NCI-H510A treated with DMSO at 0.1 percent for 48 hours (cell line): ENCODE measurements at places on chromosomes 16 and 17.

- no peak for DNase-seq
Observed at GRCh38 chr16:82004601-82005000, 6.7 kb downstream of the SDR42E1 start.

GRCh38 chr17:73343168-73343634 lies 31.4 kb upstream of the CDC42EP4 start:
- no peak for DNase-seq

GRCh38 chr17:2170023-2170422 lies 115.1 kb downstream of the HIC1 start:
- DNase-seq = no peak

GRCh38 chr17:60230358-60230757 lies 80.6 kb downstream of the CA4 start:
- DNase-seq = no peak

- no peak for DNase-seq
Observed at GRCh38 chr17:40500709-40501108, 714 bp downstream of the TNS4 start.

GRCh38 chr16:64738321-64738960 lies 383.4 kb downstream of the CDH11 start:
- no peak for DNase-seq

- no peak for DNase-seq
Observed at GRCh38 chr17:3962217-3962964, 1.8 kb downstream of the ATP2A3 start.

- DNase-seq = no peak
Observed at GRCh38 chr17:75650874-75651273, 16.1 kb downstream of the RECQL5 start.

DNA sequence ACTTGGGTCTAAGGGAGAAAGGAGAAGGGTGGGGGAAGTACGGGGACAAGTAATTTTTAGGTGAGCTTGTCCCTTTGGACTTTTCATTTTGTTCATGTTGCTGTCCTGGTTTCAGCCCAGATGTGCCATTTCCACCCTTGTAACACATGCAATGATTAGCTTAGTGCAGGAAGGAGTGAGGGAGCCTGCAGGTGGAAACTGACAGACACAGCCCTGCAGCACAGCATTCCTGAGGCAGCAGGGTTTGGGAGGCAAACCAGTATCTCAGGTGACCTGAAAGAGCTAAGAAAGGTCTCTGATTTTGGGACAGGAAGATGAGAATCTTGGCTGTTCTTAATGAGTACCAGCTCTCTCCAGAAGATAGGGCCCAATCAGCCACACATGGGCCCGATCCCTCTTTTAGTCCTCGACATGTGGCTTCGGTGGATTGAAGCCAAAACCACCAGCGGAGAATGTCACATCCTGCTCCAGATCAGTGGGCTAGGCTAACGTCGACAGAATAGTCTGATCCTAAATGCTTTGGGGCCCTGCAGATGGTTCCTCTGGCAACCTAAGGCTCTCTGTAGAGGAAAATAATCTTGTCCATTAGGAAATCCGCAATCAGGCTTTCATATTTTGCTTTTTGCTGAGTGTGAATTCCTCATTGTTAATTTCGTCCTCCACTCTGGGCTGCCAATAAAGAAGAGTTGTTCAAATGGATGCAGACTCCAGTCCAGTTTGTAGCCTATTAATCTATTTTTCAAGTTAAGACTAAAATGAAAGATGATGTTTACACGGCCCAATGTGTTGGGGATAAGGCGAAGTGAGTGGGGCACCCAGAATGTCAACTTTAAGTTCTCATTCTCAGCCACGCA lies 3.8 kb upstream of the RNF157 start:
- DNase-seq = no peak

GRCh38 chr17:56395787-56396186 lies 197.7 kb upstream of the NOG start:
- DNase-seq = no peak

- no peak for DNase-seq
Observed at GRCh38 chr16:79054211-79054984, 546.1 kb downstream of the MAF start.

- DNase-seq = no peak
Observed at GRCh38 chr17:80346498-80347275, 68.3 kb upstream of the ENDOV start.

- DNase-seq = no peak
Observed at GRCh38 chr17:40290629-40291280, 3.1 kb downstream of the CDC6 start.

DNA sequence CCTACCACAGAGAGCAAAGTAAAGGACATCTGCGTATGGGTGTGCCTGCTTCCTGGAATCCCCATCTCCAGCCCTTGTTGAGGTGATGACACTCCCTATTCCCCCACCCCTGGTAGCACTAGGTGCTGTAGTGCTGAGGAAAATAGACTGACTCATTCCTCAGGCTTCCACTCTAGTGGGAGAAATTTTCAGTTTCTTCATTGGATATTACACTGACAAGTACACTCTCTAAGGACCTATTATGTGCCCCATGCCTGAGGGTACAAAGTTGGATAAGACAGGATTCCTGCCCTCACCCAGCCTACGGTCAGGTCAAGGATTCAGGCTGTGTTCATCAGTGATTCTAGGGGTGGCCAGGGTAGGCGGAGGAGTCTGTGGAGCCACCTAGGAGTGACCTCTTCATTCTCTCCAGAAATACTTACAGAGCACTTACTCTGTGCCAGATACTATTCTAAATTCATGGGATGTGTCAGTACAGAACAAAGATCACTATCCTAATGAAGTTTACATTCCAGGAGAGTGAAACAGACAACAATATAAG lies 4.5 kb upstream of the ZC3H7A start:
- no peak for DNase-seq

DNA sequence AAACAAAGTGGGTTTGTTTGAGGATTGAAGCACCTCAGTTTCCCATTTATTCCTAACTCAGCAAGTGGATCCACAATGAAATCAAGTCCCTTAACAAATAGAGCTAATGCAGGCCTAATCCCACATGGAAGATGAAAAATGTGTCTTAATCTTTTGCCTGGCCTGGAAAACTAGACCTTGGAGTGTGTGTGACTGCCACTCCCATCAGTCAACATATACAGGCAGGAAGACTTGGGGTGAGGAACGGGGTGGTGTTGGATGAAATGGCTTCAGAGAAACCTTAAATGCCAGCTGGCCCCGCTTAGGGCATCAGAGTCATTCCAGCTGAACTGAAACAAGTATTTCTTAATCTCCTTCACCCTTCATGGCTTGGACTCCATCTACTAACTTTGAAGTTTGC lies 269.5 kb downstream of the MAF start:
- no peak for DNase-seq

- no peak for DNase-seq
Observed at GRCh38 chr17:31476525-31477416, 85.3 kb downstream of the RAB11FIP4 start.

- DNase-seq = no peak
Observed at GRCh38 chr16:75092777-75093176, 23.8 kb downstream of the LDHD start.

DNA sequence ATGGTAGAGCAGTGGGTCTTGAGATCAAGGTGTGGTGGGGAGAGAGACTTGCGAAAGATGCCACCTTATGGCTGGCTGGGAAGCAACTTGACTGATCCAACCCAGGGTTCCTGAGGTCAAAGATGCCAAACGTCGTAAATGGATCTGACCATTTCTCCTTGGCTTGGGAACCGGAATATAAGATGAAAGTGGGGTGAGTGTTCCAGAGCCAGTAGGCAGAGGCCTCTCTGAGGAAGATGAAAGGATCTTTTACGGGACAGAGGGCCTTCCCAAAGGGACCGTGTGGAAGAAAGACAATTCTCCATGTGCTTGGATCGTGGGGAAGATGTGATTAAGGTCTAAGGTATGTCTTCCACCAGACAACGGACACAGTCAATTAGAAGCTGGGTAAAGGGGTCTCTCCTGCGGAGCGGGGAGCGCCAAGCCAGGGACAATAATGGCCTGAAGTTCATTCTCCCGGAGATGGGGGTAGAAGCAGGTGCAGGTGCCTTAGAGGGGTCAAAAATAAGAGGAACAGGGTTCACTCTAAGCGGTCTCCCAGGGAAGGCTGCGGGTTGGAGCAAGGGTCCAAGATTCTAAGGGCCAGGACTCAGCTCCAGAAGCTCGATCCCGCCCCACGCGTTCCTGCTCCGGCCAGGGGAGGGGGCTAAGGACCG lies 800 bp downstream of the FXR2 start:
- DNase-seq = peak; percentile 35

DNA sequence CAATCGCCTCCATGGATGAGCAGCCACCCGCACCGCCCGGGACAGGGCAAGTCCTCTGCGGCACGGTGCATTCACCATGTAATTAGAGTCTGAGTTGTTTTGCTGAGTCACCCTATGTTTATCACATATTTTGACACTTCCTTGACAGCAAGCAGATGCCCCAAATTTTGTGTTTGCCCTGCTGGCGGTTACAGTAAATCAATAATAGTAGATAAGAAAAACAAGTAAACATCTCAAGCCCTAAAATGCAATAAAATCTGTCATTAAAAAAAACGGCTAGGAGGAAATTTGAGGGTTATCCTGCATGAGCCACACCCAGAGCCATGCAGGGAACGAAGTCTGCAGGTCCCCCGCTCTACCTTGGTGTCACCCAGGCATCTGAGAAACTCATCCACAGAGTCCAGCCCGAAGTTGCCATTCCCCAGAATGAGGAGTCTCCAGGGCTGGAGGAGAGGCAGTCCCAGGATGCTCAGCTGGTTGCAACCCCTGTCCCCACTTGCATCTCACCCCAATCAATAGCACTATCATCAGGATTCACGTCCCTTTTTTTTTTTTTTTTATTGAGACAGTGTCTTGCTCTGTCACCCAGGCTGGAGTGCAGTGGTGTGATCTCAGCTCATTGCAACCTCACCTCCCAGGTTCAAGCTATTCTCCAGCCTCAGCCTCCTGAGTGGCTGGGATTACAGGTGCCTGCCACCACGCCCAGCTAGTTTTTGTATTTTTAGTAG lies 16.5 kb upstream of the ST6GALNAC1 start:
- DNase-seq = no peak

DNA sequence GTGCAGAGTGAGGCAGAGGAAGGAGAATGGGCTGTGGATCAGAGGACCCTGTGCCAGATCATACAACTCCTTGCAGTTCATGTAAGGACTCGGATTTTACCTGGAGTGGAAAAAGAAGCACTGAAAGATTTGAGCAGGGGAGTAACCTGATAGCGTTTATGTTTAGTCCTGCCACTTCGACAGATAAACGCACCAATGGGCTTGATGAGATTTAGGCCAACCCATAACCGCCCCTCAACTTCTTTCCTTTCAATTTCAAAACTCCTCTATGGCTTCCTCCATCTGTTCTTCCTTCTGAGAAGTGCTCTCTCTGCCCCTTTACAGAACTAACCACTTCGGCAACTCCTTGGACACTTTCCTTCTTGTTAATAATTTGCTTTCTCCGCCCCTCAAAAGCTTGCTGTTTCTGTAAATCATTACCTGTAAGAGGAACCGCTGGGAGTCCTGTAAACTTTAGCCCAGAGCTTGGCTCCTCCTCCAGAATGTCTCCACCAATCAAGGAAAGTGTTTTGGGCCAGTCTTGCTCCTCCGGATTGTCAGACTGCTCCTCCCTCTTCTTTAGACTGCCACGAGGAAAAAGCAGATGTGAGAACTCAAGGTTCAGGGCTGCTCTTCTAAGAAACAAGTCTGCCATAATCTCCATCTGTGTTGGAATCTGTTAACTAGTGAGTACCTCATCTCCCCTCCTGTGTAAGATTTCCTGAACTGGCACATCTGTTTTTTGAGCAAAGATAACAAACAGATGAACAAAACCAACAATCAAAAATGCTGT lies at the start of gene ACSM3:
Gene ACSM3 (plus strand): TSS at position 554 of the 772 bp plus-strand sequence. CDS start 6,021 bp downstream, outside the sequence.
- no peak for DNase-seq

DNA sequence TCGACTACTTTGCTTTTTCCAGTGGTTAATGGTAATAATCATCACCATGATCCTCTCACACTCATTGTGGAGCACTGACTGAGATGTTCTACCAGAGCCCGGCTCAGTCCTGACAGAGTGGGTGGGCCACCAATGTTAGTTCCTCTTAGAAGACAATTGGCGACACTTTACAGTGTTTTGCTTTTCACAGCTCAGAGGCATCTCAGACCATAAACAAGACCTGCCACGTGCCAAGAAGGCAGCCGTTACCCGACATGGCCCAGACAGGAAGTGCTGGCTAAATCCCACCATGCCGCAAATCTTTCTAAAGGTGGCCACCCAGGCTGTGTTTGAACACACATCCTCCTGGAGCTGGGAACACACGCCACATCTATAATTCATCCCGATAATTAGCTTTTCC lies 103.7 kb downstream of the XYLT1 start:
- no peak for DNase-seq

- no peak for DNase-seq
Observed at GRCh38 chr17:31511580-31511979, 120.1 kb downstream of the RAB11FIP4 start.

DNA sequence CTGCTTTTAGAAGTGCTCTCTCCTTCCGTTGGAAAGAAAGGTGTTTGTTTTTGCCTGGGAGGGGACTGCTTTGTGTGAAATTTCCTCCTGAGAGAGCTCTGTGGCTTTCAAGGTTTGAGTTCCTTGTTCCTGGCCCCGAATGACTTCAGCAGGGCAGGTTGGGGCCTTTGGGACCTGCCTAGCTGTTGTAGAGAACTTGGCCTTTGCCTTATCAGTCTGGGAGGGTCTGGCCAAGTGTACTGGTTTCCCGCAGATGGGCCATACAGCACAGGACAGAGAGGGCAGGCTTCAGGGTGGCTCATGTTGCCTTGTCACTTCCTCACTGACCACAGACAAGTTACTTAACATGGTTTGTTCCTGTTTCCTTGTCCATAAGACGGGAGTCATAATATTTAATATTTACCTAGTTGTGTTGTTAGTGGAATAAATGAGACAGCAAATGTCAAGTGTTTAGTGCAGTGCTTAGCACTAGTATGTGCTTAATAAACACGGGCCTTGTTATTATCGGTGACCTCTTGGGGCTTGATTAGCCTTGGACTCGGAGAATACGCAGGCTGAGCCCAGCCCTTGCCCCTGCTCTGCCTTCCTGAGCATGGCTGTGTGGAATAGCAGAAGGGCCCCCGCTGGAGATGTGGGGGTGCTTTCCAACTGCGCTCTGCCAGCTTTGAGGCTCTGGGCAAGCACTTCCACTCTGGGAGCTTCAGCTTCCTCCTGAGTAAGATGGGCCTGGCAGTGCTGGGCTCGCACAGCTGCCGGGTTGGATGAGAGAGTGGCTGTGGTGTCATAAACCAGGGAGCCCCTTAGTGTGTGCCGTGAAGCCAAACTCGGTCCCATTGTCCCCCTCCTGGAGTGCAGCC lies 6.6 kb downstream of the PRSS8 start:
- no peak for DNase-seq

DNA sequence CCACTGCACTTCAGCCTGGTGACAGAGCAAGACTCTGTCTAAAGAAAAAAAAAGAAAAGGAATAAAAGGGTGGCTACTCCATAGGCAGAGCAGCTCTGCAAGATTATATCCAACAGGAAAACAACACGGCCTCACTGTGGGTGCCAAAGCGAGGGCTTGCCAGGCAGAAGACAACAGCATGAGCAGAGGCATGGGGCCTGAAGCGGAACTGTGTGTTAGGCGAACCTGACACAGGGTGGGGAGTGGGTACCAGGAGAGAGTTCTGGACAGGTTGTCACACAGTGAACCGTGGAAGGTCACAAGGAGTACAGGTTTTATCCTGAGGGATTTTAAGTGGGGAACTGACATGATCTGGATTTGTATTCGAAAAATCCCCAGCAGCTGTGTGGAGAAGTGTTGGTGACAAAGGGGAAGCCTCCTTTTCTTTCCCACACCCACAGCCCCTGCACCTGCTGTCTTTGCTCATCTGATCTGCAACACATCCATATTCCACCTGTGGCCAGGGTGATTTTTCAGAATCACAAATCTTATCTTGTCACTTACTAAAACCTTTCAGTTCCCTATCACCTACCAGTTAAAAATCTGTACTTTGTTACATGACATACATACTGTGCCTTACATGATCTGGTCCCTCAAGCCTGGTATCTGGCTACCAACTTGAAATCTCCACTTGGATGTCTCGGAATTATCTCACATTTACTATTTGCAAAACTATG lies 23.2 kb upstream of the ARHGAP17 start:
- no peak for DNase-seq
